ENCODE measurements at places on chromosomes 2 and 18.

GRCh38 chr2:173021939-173022371, 53.7 kb upstream of the MAP3K20 start:
- DNase-seq = no peak

DNA sequence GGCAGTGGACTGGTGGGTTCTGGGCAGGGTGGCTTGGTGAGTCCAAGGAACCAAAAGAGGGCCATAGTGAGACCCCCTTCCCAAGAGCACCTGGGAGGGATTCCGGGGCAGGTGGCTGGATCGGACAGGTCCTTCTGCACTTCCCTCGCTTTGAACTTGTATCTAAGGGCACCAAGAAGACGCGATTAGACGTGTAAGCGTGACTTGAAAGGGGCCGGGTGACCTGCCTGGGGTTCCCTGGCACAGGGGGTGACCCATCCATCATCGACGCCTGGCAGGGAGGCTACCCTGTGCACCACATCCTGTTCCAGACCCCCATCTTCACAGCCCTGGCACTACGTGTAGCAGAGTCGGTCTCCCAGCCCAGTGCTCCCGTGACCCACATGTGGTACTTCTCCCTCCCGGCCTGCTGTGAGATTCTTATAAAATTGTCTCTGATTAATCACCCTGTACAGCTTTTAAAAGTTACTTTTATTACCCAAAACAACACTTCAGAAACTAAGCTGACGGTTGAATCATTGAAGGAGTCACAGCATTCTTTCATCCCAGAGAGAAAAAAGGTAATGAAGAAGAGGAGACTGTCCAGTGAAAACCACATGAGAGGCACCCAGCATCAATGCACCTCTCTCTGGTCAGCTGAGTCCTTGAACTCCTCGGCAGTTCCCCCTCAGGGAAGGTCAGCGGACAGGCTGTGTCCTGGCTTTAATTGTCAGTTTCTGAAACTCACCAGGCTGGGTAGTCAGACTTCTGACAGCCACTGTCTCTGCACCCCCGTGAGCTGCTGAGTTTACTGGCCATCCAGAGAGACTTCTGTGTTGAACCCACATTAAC, 13.0 kb downstream of the SH3BP4 start:
- no peak for DNase-seq

DNA sequence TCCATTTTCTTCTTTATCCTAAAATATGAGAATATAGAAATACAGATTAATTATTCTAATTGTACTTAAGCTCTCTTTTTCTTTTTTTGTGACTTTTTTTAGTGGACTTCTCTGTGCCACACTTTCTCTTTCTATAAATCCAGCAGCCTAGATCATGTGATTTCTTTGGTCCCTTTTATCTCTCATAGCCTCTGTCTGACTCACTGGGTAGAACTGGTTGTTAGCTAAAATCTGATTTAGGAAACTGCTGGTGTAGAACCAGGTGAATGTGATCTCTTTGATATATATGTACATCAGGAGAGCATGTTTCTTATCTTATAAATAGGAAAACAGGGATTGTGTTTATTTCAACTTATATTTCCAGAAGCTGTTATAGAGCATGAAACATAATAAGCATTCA, 54.9 kb downstream of the VRK2 start:
- no peak for DNase-seq

GRCh38 chr2:42978175-42978886, 185.9 kb upstream of the HAAO start:
- DNase-seq = no peak

DNA sequence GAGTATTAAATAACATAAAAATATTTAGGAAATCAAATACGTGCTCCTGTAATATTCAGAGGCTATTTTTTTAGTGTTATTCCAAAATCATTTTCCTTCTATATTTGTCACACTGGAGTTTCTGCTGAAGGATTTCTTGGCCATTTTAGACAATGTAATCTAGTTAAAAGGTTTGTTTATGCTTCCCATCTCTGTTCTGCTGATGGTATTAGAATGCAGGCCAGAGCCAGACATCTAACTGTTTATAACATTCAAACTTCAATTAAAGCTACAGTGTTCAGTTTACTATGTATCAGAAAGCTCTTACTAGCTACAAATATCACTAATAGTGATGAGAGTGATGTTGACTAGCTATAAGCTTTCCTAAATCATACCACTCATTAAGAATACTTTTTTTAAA, 7.9 kb downstream of the MBD5 start:
- DNase-seq = no peak

DNA sequence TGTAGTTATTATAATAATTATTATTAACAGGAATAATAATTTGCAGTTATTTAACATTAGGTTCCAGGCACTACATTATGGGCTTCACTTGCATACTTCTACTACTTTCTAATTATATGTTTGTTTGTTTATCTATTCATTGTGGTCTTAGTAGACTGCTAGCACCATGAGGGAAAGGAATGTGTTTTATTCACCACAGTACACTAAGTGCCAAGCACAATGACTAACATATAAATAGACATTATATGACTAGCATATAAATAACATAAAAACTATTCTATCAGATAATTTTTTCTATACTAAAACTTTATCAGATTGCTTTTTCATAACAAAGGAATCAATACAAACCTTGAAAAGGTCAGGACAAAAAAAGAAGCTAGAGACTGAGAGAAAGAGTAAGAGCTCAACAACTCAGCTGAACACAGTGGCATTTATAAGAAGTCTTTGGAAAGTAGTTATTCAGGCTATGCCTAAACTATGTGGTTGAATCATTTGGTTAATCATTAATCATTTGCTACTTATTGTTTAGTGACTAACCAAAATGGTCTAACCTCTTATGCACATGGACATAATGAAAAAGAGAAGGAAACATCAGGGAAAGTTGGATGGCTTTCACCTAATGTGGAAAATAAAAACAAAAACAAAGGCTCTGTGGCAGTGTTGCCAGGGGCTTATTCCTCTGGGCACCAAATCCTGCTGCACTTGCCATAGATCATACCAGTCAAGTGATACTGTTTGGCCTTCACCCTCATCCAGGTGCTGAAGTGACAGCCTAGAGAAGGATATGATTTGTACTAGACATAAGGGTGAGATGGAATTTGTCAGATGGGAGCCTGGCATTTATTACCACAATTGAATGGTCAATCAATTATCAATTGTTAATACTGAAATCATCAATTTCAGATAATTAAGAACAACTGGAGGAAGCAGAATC, 174.9 kb downstream of the ETAA1 start:
- DNase-seq = no peak

DNA sequence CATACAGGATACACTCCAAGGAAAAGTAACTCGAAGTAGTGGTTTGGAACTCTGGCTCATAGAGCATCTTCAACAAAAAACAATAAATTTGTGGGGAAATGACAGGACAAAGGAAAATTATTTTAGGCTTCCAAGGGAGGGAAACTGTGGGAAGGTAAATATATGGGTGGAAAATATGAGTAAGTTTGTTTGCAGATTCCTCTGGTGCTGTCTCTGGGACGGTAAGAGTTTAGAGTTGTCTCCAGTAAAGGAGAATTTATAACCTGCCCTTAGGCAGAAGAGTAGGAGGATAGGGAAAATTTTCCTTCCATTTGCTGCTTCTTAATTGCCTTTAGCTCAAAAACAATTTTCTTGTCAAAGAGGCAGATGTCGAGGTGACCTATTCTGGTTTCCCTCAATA, 19.3 kb downstream of the HNMT start:
- DNase-seq = no peak

DNA sequence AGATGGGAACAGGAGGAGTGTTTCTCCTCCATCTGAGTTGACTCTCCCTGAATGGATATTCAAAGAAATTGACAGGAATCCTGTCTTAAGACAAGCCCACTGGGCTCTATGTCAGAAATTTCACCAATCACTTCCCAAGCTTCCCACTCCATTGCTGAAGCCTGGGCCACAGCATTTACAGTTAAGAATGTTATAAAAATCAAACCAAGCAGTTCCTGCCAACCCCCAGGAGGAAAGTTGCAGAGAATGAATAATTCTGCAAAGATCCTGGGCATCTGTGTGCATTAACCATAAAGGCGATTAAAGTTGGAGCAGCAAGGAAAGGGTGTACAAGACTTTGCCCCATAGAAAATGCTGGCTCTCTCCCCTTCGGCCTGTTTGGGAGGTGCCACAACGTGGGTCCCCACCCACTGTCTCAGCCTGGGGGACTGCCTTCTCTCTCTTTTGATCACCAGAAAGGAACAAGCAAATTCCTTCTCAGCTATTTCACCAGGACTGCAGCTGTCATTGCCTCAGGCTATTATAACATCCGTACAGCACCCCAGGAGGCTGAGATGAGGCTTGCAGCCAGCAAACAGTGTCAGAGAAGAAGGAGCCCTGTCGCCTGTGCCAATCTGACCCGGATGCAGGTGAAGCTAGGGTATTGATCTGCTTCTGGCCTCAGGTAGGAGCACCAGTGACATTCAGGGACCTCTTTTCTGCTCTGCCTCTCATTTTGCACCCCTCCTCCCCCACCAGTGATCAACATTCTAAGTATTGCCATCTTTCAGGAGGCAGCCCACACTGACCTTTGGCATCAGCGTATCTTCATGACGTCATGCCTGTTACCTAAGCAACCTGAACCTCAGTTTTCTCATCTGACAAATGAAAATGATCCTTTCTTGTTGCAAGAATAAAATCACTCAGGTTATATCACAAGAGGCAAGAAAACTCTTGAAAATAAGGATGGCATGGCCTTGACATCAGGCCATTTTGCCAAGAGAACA, 219.0 kb downstream of the SH3BP4 start:
- no peak for DNase-seq

Measured in CD4-positive, alpha-beta T cell (primary cell).